ENCODE measurements at places on chromosomes 3 and 15.

DNA sequence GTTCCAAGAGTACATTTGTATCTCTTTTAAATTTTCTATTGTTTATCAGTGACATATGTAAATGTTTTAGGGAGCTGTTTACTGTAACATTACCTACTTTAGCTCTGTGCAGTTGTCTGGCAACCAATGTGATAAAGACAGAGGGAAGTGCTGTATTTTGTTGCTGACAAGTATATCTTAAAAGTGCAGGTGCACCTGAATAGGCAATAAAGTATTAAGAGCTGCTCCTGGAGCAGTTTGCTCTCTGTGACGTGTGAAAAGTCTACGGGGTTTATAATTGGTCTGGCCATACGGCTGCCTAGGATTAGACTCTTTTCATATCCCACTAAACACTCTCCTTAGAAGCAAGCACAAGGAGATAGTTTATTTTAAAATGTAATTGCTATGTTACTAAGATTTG lies 178.3 kb downstream of the IGF1R start:
- peaks cover 5% of the 10 kb centered on the region for H3K4me1 ChIP-seq
- no peaks in the 10 kb centered on the region for H3K27me3 ChIP-seq
- H3K27ac ChIP-seq = no peak overlapping the region

DNA sequence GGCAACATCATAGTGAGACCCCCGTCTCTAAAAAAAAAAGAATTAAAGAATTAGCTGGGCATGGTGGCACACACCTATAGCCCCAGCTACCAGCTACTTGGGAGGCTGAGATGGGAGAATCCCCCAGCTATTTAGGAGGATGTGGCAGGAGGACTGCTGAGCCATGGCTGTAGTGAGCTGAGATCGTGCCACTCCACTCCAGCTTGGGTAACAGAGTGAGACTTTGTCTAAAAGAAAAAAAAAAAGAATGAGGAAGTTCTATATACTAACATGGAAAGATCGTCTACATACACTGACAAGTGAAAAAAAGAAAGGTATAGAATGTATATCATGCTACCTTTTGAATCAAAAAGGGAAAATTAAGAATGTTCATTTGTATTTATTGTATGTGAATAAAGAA lies 83.9 kb upstream of the CDAN1 start:
- H3K27ac ChIP-seq = no peak overlapping the region
- DNase-seq = no peak
- peaks cover 25% of the 10 kb centered on the region for H3K36me3 ChIP-seq
- no peaks in the 10 kb centered on the region for H3K4me1 ChIP-seq
- H3K27me3 ChIP-seq = no peaks in the 10 kb centered on the region

GRCh38 chr3:69294014-69294766 lies 91.7 kb downstream of the FRMD4B start:
- peaks cover 10% of the 10 kb centered on the region for H3K4me1 ChIP-seq
- no peaks in the 10 kb centered on the region for H3K27me3 ChIP-seq
- no peak overlapping the region for H3K4me3 ChIP-seq
- DNase-seq = no peak
- H3K27ac ChIP-seq = no peak overlapping the region

DNA sequence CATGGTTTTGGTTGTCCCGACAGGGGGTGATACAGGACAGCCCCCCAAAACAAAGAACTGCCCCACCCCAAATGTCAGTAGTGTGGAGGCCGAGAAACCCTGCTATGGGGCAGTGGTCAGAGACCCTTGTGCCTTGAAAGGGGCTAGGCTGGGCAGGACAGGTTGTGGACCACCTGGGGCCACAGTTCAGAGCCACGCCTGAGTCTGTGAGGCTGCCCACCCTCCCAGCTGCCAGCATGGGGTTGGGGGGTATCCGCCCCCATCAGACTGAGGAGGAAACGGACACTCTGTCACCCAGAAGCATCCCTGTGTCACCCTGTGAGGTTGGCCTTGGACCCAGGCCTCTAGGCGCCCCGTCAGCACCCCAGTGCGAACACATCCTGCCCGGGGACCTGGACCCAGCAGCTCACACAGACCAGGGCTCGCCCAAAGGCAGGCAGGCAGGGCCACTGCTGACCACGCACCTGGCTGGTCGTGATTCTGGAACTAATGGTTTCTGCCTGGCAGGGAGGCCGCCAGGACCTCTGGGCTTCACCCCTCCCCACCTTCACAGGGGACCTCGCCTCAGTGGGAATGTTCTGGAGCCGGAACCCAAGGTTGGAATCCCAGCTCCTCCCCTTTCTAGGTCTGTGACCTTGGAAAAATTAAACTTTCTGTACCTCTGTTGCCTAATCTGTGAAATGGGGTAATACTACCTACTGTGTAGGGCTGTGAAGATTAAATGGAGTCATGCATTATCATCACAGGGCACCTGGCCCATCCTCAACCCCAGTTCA lies 1.4 kb downstream of the SLC41A3 start:
- H3K4me3 ChIP-seq = peak overlapping the region; percentile 71
- H3K27me3 ChIP-seq = no peaks in the 10 kb centered on the region
- DNase-seq = no peak
- peaks cover 12% of the 10 kb centered on the region for H3K4me1 ChIP-seq
- no peaks in the 10 kb centered on the region for H3K36me3 ChIP-seq
- no peak overlapping the region for H3K27ac ChIP-seq

DNA sequence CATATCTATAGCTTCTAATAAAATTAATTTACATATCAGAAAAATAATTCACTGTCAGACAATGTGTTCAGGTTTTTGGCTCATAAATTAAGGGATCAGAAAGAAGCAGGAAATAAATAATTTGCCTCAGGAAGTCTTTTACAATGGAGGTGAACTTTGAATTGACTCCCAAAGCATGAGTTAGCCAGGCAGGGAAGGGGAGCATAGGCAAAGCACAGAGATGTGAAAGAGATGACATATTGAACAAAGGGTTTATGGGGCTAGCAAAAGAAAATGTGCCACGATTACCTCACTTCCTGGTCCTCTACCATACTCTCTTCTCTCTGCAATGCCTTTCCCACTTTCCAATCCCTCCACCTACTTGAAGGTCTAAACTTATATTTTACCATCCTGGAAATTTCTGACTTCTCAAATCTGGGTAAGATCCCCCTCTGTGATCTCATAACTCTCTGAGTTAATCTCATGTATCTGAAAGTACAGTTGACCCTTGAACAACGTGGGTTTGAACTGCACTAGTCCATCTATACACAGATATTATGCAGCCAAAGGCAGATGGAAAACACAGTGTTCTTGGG lies 4.1 kb upstream of the HEXA start:
- no peaks in the 10 kb centered on the region for H3K27me3 ChIP-seq
- DNase-seq = no peak
- no peak overlapping the region for H3K4me3 ChIP-seq
- H3K36me3 ChIP-seq = no peaks in the 10 kb centered on the region
- no peak overlapping the region for H3K27ac ChIP-seq

Measured in lower lobe of right lung (tissue), 2 donors.